ENCODE measurements at places on chromosomes 5 and 9.

DNA sequence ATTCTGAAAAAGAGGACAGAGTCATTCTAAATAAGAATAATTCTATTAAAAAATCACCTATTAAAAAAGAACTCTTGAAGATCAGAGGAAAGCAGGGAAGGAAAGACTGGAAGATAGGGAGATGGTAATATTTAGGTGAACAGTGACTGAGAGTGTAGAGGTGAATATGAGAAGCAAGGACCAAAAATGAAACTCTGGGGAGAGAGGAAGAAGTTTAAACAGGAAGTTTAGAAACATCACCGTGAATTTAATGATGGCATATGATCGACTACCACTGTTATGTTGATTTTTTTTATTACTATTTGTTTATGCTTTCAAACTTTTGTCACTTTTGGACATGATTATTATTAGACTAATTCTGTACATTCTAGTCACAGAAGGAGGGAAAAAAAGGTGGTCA is 1.7 kb upstream of the SPINK6 start:
- no peak for DNase-seq

DNA sequence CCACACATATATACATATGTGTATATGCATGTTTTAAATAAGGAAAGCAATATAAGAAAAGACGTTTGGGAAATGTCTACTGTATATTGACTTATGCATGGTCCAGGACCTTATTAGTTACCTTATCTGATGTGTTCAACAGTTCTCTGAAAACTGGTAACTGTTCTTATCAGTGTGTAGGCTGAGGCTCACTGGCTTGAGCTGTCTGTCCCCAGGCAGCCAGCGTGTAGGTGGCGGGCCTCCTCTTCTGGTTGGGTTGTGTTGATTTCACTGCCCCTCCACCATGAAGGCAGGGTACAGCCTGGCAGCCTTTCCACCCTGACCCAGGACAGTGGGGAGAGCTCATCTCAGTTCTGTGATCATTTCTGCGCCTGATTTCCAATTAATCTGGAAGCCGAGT is 38.7 kb upstream of the SEMA4D start:
- no peak for DNase-seq

- no peak for DNase-seq
Measured at GRCh38 chr9:882416-882924, 41.0 kb downstream of the DMRT1 start.

- DNase-seq = no peak
Measured at GRCh38 chr5:68141494-68141893, 74.1 kb upstream of the PIK3R1 start.

DNA sequence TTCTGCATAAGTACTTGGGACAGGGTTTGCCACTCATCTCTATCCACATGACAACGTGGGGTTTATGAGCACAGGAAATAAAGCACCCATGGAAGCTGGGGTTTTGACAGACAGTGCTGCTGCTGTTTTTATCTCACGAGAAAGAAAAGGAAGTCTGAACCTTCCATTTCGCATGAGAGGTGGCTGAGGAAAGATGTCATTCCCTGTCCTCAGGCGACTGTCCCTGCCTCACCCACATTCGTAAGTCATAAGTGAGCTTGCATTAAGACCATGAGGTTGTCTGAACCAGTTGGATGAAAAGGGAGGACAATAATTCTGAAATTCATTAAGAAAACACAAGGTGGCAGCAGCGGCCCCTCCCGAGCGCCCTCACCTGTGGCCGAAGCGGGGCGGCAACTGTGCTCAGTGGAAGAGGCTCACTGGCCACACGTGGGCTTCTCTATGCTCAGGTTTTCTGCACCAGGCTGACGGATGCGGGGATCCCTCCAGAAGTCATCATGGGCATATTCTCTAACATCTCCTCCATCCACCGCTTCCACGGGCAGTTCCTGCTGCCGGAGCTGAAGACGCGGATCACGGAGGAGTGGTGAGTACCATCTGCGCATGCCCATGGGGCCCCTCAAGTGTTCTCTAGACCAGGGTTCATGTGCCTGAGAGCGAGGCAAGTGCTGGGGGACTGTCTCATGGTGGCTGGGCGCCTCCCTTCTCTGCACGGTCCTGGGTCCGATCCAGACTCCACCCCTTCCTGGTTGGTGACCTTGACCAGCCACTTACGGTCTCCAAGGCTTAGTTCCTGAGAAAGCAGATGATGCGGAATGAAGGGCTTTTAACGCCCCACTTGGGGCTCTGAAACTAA is 54.7 kb upstream of the SUSD3 start:
- no peak for DNase-seq

- DNase-seq = no peak
Measured at GRCh38 chr5:125823572-125823971, 599.6 kb upstream of the GRAMD2B start.

DNA sequence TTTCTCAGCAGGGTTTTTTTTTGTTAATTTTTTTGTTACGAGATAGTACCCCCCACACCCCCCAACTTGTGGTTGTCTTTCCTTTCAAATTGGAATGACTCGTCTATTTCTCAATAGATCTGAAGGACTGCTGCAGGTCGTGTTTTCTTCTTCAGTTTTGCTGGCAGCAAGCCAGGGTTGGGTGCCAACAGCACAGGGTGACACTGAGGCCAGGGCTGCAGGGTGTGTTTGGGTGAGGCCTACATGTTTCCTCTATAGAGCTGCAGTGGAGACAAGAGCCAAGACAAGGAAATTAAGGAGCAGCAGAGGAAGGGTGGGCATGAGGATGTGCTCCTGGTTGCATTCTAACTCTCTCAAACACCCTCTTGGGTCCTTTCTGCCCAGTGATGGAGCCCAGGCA is 52.2 kb downstream of the NXNL2 start:
- no peak for DNase-seq

Measured in AG04449 (cell line).